ENCODE measurements at places on chromosomes 5 and 9.

- DNase-seq = peak; percentile 98
Observed at GRCh38 chr9:120723565-120723964, 9.3 kb upstream of the MEGF9 start.

DNA sequence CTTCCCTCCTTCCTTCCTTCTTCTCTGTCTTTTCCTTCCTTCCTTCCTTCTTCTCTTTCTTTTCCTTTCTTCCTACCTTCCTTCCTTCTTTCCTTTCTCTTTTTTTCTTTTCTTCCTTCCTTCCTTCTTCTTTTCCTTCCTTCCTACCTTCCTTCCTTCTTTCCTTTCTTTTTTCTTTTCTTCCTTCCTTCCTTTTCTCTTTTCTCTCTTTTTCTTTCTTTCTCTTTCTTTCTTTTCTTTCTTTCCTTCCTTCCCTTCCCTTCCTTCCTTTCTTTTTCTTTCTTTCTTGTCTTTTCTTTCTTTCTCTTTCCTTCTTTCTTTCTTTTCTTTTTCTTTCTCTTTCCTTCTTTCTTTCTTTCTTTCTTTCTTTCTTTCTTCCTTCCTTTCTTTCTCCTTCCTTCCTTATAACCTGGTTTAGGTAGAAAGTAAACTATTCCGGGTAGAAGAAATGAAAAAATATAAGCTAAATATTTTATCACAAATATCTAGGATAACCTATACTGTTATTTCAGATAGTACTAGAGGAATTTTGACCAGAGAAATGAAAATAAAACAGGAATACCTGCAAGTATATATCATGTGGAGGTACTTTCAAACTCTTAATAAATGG, 1741.8 kb upstream of the CDH9 start:
- DNase-seq = no peak

DNA sequence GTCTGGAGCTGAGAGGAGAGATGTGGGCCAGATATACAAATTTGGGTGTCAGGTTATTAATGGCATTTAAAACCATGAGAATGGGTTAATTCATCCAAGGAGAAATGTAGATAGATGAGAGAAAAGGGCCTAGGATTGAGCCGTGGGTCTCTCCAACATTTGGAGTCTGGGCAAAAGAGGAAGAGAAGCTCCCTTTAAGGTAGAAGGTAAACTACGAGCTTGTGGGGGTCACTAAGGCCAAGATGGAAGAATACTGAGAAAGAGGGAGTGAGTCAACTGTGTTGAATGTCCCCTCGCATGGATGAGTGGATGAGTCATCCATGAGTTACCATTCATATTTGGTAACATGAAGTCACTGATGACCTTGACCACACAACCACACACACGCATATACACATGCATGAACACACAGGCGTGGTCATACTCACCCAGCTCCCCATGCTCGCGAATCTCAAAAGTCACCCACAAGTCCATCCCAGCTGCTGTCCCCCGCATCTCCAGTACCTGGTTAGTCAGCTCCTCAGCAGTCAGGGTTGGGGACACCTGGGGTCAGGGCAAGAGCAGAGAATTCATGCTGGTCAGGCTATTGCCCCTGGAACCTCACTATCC, 6.8 kb upstream of the FCHSD1 start:
- DNase-seq = no peak

- no peak for DNase-seq
Observed at GRCh38 chr9:131724683-131725082, 15.2 kb downstream of the RAPGEF1 start.

DNA sequence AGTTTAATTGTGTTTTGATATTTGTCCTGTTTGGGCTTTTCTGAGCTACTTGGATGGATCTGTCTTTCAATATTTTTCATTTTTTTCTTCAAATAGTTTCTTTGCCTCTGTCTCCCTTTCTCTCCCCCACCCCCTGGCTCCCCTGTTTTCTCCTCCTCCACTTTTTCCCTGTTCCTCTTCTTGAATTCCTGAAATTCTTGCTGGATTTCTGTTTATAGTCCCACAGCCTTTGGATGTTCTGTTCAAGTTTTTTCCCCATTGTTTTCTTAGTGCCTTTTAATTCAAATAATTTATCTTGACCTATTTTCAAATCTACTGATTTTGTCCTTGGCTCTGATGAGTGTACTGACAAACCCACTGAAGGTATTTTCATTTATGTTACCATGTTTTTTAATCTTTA, 113.0 kb downstream of the VPS13A start:
- DNase-seq = no peak

- no peak for DNase-seq
Observed at GRCh38 chr5:132528021-132528420, 15.3 kb downstream of the IL5 start.
